ENCODE measurements at places on chromosomes 5 and 9.

DNA sequence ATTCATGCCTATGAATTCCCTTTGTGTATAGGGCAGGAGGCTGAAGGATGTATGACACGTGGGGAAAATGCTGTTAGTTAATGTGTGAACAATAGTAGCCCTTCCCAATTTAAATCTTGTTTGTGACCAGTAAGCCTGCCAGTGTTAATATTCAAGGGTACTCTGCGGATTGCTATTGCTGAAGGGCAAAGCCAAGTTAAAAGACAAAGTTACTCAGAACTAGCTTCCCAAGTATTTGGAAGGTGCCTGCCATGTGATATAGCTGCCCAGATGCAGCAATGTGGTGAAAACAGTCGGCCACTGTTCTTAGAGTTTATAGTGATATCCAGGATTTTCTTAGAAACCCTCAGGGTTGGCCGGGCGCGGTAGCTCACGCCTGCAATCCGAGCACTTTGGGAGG, 34.6 kb downstream of the MARVELD2 start:
- no peak for DNase-seq

- no peak for DNase-seq
Measured at GRCh38 chr9:98523231-98523901, 185.4 kb downstream of the GABBR2 start.

DNA sequence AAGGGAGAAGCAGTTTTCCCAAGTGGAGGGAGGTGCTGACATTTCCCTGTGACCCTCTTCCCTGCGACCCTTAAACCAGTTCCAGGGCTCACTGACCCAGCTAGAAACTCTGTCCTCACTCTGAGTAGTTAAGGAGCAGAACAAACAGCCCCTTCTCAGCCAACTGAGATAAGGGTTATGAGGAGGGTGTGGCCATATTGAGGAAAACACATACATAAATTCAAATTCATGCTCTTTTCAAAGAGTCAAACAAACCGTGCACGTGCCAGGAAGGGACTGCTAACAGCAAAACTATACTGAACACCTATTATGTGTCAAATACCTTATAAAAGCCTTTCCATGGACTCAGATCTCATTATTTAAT, 4.9 kb upstream of the AKNA start:
- no peak for DNase-seq

DNA sequence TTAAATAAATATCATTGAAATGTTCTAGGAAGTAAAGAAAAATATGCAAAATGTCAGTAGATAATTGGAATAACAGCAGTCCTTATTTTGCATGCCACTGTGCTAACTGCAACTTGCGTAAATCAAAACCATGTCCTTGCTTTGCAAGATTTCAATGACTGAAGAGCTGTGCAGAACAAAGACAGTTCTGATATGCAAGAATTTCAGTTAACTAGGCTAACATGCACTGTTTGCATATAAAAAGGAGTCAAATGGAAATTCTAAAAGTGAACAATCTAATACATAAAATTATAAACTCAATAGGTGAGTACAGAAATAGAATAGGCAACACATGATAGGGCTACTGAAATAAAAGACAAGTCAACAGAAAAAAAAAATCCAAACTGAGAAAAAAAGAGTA, 1844.6 kb upstream of the NUDT12 start:
- no peak for DNase-seq

DNA sequence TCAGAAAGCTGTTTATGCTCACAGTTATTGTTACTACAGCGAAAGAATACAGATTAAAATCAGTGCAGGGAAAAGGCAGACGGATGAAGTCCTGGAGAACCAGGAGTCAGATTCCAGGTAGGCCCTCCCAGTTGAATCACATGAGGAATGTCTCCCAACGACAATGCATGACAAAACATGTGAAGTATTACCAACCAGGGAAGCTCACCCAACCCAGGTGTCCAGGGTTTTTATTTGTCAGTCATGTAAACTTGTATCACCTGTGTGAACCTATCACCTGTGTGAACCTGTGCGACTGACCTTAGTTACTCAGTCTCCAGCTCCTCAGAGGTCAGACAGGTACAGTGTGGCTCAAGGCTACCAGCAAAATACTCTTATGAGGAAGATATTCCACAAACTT, 63.9 kb downstream of the KIAA1958 start:
- DNase-seq, result no peak

DNA sequence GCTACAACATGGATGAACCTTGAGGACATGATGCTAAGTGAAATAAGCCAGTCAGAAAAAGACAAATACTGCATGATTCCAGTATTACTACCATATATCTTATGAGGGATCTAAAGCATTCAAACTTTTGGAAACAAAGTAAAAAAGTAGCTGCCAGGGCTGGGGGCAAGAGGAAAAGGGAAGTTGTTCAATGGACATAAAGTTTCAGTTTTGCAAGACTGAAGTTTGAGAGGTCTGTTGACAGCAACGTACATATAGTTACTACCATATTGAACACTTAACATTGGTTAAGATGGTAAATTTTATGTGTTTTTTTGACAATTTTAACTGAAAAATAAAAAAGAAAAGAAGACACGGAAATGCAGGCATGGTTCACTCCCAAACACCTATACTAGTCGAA, 77.6 kb downstream of the MAPKAP1 start:
- no peak for DNase-seq
